Left lung (tissue), 14 donors: ENCODE measurements at places on chromosomes 4 and X. TPM values are rescaled to one million over a fixed set of nuclear protein-coding genes. Genes with fewer than 3 reads are reported as not detected.
A peak's percentile ranks its signal among the peaks of the same experiment; 100 is the strongest.

- no peak for DNase-seq
These were observed 74.4 kb downstream of the PDLIM5 start for GRCh38 chr4:94525993-94526728.

DNA sequence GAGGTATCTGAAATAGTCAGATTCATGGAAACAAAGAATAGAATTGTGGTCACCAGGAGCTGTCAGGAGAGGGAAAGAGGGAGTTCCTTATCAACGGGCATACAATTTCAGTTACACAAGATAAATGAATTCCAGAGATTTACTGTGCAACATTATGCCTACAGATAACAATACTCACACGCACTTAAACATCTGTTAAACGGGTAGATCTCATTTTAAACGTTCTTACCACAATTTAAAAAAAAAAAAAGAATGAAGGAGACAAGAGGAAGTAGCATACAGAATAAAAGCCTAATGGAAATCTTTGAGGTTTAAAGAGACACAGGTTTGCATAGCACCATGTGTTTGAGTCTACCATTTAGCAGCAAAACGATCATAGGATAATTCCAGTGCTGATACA lies 298.0 kb downstream of the DKK2 start:
- DNase-seq, result no peak

- no peak for DNase-seq
These were observed 991.4 kb upstream of the PABPC4L start for GRCh38 chr4:135192751-135193535.

DNA sequence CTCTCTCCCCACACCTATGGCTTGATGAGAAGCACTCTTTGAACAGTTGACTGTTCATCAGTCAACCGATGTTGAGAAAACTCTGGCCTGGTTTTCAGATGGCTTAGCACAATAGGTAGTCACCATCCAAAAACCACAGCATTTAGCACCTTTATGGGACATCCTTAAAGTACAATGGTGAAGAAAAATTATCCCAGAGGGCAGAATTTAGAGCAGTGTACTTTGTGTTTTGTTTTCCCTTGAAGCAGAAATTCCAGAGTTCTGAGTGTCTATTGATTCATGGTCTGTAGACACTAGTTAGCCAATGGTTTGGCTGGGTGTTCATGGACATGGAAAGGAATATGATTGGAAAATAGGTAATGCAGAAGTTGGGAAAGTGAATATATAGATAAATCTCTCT lies 487.0 kb downstream of the PDHA2 start:
- DNase-seq, result no peak

DNA sequence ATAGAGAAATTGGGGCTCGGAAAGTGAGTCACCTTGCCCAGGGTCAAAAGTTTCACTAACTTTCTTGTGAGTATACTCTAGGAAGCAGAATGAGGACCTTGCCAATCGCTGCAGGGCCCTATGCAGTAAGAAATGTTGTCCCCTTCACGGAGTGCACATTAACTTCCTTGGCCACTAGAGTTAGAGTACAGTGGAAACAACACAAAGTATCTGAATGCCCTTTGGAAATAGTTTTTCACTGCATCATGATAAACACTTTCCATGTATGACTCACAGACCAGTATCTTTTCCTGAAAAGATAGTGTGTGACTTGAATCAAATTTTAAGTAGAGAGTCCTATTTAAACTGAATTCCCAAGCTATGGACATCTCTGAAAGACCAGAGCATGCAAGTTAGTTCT lies 45.5 kb upstream of the STK26 start:
- DNase-seq, result no peak

DNA sequence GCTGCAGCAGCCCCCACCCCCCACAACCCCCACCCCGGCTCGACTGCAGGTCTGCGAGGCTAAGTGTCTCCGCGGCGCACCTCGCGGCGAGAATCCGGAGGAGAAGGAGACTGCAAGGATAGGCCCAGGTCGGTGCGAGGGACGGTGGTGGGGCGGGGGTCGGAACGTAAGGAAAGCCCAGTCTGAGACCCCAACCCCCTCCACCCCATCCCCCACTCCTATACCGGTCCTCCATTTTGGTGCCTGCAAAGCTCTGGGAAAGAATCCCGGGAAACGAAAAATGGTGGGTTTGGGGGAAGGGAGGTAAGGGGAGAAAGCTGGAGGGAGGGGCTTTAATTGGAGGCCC lies 614 bp downstream of the BEX3 start:
- DNase-seq, result peak; percentile 54

DNA sequence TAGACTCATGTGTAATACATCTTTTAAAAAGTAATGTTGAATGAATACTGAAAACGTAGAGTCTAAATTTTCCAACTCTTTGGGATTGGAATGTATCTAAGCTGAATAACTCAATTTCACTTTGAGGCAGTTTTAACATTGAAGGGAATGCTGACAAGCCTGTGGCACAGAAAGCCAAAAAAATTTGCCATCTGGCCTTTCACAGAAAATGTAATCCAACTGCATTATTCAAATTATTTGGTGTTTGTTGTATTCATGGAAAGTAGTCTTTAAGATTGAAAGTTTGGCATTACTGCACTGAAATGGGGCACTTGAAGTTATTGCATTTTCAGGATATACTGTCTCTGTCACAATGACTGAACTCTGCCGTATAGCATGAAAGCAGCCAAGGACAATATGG lies 186.9 kb downstream of the FRMPD4 start:
- no peak for DNase-seq

GRCh38 chr4:95715830-95716229 lies 124.1 kb upstream of the PDHA2 start:
- no peak for DNase-seq

GRCh38 chr4:5004496-5004895 lies 14.8 kb downstream of the CYTL1 start:
- DNase-seq, result no peak

GRCh38 chr4:147516133-147516532 lies 35.2 kb downstream of the EDNRA start:
- DNase-seq, result no peak

DNA sequence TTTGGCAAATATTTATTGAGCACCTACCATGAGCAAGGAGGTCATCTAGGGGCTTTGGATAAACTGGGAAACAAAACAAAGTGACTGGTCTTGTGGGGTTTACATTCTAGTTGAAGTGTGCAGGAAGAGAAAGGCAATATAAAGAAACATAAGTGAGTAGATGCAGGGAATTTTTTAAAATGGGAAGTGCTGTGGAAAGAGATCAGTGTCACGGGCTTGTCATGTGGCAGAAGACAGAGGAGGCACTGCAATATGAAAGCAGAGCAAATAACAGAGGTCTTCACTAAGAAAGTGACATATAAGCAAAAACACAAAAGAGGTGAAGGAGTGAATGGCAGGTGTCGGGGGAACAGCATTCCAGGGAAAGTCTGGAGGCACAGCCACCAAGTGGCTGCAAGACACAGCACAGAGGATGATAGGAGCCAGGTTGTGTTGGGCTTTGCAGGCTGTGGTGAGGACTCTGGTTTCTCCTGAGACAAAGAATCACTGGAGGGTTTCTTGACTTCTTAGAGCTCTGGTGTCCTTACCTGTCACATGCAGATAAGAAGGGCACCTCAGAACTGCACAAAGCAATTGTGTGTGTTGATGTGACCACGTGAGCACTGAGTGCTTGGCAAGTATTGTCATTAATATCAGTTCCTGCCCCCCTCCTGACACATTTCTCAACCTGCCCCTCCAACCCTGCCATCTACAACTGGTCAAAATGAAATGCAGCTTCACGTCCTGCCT lies 143.5 kb downstream of the TSPAN5 start:
- DNase-seq, result no peak

- no peak for DNase-seq
These were observed 16.3 kb downstream of the GPR34 start for GRCh38 chrX:41705042-41705441.

- no peak for DNase-seq
These were observed 141.5 kb downstream of the CHM start for GRCh38 chrX:85905851-85906250.

DNA sequence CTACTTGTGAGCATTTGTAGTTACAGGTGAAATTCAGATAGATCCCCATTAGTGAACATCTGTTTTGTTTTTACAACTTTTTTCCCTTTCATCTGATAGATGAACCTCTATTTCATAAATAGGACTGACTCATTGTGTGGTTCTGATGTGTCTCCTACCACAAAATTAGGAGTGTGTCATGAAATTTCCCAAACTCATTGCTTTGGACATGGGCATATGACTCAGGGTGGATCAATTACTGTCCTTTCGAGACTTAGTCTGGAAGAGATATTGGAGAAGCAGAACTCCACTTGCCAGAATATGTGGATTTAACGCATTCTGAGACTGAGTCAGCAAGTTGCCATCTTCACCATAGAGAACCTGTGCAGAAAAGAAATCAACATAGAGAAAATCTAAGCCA lies 53.5 kb upstream of the PCDH10 start:
- DNase-seq, result no peak

GRCh38 chr4:109589605-109590004 lies 29.6 kb downstream of the MCUB start:
- DNase-seq, result no peak

DNA sequence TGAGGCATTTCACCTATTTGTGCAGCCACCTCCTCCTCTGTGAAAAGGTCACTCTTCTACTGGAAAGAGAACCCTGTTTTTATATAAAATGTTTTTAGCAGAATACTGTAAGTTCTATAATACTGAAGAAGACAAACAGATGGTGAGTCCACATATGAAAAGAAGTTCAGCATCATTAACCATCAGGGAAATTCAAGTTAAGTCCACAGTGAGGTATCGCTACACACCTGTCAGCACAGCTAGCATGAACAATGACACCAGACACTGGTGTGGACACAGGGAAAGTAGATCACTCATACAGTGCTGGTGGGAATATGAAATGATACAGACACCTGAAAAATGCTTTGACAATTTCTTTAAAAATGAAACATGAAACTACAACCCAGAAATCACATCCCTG lies 133.0 kb downstream of the MAD2L1 start:
- no peak for DNase-seq

DNA sequence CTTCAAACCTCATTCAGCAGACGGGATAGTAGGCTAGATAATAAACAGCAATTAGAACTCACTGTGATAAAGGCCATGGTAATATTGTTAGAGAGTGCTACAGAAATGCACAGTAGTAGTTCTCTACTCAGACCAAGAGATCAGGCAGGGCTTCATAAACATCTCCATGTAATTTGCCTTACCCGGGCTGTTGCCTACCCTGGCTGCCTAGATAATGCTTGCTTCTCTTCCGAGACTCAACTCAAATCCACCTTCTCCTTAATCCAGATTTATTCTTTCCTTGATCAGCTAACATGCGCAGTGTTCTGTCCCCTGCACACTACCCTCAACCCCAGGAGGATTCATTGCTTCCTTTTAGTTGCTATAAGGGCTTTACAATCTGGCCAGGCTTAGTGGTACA lies 21.8 kb downstream of the ANK2 start:
- DNase-seq, result no peak

- no peak for DNase-seq
These were observed 51.7 kb upstream of the CHRNA9 start for GRCh38 chr4:40283413-40283812.

- no peak for DNase-seq
These were observed 36.4 kb downstream of the TMEM131L start for GRCh38 chr4:153502584-153502983.

DNA sequence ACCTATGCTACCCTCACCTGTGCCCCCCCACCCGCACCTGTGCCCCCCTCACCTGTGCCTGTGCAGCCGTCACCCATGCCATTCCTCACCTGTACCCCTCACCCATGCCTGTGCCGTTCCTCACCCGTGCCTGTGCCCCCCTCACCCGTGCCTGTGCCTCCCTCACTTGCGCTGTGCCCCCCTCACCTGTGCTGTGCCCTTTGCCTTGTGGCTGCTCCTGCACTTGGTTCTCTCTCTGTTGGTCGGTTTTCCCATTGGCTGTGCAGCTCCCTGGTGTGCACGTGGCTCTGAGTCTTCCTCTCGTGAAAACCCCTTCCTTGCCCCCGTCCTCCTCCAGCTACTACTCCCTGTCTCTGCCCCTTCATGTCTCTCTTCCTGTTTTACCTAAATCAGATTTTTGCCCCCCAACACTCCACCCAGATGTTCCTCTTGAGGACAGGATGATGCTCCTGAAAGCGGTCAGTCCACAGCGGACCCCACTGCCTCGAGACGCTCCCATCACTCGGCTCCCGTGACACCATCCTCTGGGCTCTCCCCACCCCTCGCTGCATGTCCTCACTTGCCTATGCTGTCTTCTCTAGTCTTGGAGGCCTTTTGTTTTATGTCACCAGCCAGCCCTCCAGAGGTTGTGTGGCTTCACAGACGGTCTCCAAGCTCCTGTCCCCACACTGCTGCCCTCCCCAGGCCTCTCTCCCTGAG lies 6.8 kb downstream of the MAEA start:
- peak; percentile 54 for DNase-seq

DNA sequence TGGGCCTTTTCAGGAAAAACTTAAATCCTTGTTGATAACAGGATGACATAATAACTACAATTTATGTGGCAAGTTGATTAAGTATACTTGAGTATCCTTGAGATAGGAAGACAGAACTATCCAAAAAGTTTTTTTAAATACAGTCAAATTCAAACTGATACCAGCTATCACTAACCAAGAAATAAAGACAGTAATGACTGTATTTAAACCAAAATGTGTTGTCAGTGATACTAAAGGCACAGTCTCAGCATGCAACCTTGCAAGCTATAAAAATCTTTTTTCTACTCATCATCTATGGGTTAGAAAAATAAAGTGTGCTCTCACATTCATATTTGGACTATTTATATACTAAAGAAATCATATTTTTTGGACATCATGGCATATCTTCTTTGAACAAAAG lies 64.7 kb downstream of the PAPSS1 start:
- no peak for DNase-seq

DNA sequence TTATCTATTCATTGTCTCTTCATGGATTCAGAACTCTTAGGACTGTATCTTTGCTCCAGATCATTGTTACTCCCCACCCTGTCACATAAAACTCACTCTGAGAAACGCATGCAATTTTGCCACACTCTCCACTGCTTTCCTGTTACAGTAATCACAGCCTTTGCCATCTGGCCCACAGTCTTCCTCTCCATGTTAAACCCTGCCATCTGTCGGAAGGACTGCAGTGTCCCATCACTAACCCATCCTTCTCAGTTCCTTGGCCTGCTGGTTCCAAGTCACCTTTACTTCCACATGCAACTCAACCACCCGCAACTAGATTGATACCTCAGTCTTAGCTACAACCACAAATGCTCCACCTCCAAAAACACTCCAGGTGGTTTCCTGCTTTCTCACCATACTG lies 308.7 kb upstream of the FAM241A start:
- no peak for DNase-seq

DNA sequence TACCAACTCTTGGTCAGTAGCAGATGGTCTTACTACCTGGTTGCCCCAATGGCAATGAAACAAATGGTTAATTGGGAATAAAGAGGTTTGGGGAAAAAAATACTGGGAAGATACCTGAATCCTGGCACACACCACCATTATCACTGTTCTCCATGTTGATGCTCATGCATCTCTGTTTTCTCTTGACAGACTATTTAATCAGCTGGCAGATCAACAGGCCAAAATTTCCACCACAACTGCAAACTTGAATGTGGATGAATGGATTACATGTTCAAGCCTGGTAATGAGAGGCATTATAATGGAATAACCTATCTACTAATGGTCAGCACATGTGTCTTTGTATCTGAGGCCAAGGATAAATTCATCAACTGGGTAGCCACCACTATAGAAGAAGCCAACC lies 45.7 kb downstream of the ZNF721 start:
- DNase-seq, result no peak

SLC4A4 gene
- polyA plus RNA-seq, result 47.2 TPM

ZNF157 gene
- polyA plus RNA-seq, result 1.1 TPM

HPGD gene
- polyA plus RNA-seq, result 121 TPM

FAM184B gene
- 0.27 TPM for polyA plus RNA-seq

RHOXF1 gene
- 0.67 TPM for polyA plus RNA-seq

TLL1 gene
- 7.7 TPM for polyA plus RNA-seq

PDK3 gene
- 7.2 TPM for polyA plus RNA-seq

RHOXF2B gene
- 0.14 TPM for polyA plus RNA-seq

CT45A3 gene
- polyA plus RNA-seq, result not detected

ARHGAP24 gene
- 28.6 TPM for polyA plus RNA-seq
